ENCODE measurements at places on chromosomes 3 and 15. TPM values are rescaled to one million over a fixed set of nuclear protein-coding genes. Genes with fewer than 3 reads are reported as not detected.

AMT gene
- 20.5 TPM for total RNA-seq

NOP10 gene
- total RNA-seq: 157 TPM

NMB gene
- 3.9 TPM for total RNA-seq

C15orf62 gene
- total RNA-seq: 0.24 TPM

CIB1 gene
- 73.2 TPM for total RNA-seq

CLDN1 gene
- 0.46 TPM for total RNA-seq

P2RY12 gene
- 1.4 TPM for total RNA-seq

ANKUB1 gene
- total RNA-seq: not detected

LOXL1 gene
- total RNA-seq: 15.9 TPM

CPN2 gene
- 2.3 TPM for total RNA-seq

IP6K1 gene
- 19.0 TPM for total RNA-seq

PDE8A gene
- total RNA-seq: 12.2 TPM

FGD5 gene
- 16.5 TPM for total RNA-seq

GPR149 gene
- total RNA-seq: not detected

CEP19 gene
- 1.9 TPM for total RNA-seq

VILL gene
- 4.4 TPM for total RNA-seq

CSTA gene
- total RNA-seq: 2.5 TPM

OXTR gene
- 0.32 TPM for total RNA-seq

CIP2A gene
- 1.1 TPM for total RNA-seq

C2CD4B gene
- total RNA-seq: 2.5 TPM

PSMA4 gene
- 118 TPM for total RNA-seq

SOX14 gene
- total RNA-seq: not detected

CX3CR1 gene
- 2.1 TPM for total RNA-seq

CHSY1 gene
- total RNA-seq: 13.3 TPM

CCRL2 gene
- total RNA-seq: 1.2 TPM

MCF2L2 gene
- 0.22 TPM for total RNA-seq

EPHA3 gene
- total RNA-seq: 2.9 TPM

SLC12A8 gene
- 0.19 TPM for total RNA-seq

CA12 gene
- 0.65 TPM for total RNA-seq

OR5K2 gene
- not detected for total RNA-seq

All from Right ventricle myocardium inferior (tissue), 1 donor.